ENCODE measurements at places on chromosomes 4 and X.

GRCh38 chrX:51507551-51507950 lies 11.2 kb upstream of the NUDT11 start:
- DNase-seq = no peak

- DNase-seq = no peak
Measured at GRCh38 chr4:1365271-1366178, 18.5 kb downstream of the UVSSA start.

- DNase-seq = no peak
Measured at GRCh38 chr4:154593868-154594267, 3.3 kb upstream of the FGA start.

DNA sequence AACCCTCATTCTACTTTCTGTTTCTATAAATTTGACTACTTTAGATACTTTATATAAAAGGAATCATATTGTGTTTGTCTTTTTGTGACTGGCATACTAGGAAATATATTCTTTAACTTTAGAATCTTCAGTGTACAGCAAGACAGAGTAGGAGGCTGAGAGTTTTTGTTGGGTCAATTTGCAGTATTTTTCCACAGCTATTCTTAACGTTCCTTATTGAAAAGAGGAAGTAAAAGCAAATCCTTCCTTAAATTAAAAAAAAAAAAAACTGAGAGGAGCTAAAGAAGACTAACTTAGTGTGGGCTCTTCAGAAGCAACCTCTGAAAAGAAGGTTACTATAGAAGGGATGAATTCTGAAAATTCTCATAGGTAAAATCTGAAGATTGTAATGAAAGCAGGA lies 1194.6 kb downstream of the ADGRL3 start:
- no peak for DNase-seq

GRCh38 chr4:158195297-158195696 lies 15.0 kb upstream of the TMEM144 start:
- DNase-seq = no peak

GRCh38 chr4:173415092-173415491 lies 16.2 kb upstream of the SCRG1 start:
- no peak for DNase-seq

DNA sequence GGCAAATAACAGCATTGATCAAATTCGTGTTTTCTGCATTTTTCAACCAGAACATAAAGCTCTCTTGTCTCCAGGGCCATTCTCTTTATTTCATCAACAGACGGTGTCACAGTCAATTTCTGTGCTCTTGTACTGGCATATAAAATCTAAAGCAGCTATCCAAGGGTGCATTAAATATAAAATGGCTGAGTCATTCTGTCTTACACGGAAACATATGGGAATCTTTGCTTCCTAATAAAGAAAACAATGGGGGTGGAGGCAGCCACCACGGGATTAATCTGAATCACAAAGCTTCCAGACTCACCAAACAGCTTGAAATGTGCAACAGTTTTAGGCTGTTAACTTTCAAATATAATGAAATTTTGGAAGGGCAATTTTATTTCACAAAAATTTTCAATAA lies 132.6 kb downstream of the IL15 start:
- DNase-seq = no peak

GRCh38 chr4:48499551-48500066 lies 9.6 kb downstream of the ZAR1 start:
- no peak for DNase-seq

DNA sequence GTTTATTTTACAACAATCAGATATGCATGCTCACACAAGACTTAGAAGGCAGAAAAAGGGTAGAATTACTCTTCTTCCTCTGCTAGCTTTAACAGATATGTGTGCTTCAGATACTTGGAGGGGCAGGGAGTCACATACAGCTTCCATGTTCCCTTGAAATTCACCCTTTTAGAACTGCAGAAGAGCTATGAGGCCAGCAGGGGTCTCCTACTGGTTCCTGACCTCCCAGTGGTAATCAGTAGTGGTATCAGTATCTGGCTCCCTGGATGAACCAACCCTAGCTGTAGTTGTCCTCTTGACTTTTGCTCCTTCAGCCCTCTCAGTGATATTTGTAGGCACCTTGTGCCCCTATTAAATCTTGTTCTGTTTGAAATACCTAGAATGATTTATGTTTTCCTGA lies 81.5 kb downstream of the RCHY1 start:
- DNase-seq = no peak

DNA sequence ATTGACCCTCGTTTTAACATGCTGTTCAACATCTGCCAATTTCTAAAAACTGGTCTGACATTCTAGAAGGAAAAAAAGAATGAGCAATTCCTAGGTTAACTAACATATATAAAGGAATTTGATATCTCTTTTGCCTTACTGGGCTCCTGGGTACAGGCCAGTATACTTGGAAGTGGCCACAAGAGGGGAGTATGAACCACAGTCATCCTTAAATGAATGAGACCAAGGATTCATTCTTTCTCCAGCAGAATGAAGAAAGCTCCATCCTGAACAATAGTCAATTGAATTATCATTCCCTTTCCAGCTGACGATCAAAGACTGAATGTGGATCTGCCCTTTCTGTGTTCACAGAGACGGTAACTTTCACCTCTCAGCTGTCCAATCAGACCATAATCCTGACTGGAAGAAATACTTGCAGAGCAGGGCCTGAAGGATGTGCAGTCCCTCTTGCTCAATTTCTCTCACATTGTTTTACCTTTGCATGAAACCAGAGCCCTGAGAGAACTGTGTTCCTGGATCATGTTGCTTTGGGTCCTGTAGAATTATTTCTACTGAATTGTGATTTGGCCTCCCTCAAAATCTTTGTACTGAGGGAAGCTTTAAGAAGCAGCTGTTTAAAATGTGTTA lies 14.8 kb upstream of the SPARCL1 start:
- no peak for DNase-seq

DNA sequence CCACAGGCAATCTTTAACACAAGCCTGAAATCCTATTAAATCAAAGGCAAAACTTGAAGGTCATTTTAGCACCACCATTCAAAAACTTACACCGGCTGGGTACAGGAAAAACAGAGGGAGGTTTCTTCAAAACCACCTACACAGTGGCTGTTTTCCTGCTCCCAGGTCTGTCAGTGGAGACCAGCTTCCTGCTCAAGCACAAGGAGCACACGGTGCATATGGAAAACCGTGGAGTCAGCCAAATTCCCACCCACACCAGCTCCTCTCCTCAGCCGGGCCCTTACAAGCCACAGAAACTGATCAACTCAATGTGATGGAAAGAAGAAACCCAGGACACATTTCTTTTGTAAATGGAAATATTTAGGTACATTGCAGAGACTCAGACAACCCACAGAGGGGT lies 14.3 kb upstream of the FAM241A start:
- DNase-seq = no peak

GRCh38 chrX:123994730-123995129 lies 33.2 kb downstream of the STAG2 start:
- no peak for DNase-seq

DNA sequence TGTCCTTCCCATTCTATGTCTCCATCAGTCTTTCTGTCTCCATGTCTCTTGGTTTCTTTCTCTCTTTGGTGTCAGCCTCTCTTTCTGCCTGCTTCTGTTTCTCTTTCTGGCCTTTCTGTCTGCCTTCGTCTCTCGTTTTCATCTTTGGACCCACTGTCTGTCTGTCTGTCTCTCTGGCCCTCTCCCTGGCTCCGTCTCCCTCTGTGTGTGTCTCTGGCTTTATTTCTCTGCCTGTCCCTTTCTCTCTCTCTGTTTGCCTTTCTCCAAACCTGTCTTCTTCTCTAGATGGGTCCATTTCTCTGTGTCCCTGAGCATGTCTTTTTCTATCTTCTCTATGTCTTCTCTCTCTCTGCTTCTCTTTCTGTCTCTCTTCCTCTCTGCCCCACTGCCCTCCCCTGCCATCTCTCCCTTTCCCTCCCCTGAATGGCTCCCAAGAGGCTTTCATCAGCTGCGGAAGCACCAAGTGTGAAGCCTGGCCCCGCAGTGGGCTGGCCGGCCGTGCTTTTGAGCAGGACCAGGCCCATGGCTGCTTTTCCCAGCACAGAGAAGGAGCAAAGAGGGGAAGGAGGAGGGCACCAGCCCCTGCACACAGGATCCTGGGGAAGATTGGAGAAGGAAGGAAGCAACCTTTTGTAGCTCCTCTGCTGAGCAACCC lies 57.4 kb downstream of the PJA1 start:
- DNase-seq = no peak

GRCh38 chr4:78171482-78171881 lies 114.4 kb downstream of the FRAS1 start:
- DNase-seq = no peak

DNA sequence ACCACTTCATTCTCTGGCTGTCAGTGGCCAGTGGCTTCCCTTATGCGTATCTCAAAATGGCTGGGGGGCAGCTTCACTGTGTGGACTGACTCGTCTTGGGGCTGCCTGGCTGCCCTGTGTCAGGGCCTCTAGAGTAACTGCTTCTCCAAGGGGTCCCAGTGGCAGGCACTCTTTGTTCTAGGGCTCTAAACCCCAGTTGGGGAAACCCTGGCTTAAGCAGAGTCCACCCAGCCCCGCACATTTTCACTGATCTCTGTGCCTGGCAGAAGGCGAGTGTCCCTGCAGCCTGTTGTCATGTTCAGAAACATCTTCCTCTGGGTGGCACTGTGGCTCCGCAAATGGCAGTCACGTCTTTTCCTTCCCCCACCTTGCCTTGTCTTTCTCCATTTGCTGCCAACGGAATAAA lies 59.7 kb downstream of the NBDY start:
- DNase-seq = peak; percentile 47

DNA sequence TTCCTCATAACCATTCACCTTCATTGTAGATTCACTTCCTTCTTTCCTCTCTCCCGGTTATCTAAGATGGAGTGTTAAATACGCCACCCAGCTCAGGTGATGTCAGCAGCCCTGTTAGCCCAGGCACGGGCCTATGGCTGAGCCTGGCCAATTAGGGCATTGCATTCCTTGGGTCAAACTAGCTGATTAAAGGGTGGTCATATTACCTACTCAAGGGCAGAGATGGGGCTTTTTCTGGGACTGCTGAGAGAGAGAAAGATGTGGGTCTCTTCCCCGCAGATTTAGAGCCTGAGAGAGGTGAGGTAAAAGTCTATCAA lies 39.9 kb upstream of the AFAP1 start:
- DNase-seq = no peak

DNA sequence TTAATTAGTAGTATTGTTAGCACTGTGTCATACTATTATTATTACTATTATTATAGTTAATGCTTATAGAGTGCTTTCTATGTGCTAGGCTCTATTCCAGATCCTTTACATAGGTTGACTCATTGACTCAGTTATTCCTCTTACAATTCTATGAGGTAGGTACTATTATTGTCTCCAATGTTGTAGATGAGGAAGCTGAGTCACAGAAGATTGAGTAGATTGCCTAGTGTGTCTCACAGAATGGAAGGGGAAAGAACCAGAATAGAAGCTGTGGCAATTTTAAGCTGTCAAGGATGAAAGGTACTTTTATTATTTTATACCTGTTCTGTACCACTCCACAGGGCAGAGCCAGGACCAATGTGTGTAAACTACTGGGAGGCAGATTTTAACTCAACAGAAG lies 1.9 kb upstream of the TCEAL1 start:
- no peak for DNase-seq

DNA sequence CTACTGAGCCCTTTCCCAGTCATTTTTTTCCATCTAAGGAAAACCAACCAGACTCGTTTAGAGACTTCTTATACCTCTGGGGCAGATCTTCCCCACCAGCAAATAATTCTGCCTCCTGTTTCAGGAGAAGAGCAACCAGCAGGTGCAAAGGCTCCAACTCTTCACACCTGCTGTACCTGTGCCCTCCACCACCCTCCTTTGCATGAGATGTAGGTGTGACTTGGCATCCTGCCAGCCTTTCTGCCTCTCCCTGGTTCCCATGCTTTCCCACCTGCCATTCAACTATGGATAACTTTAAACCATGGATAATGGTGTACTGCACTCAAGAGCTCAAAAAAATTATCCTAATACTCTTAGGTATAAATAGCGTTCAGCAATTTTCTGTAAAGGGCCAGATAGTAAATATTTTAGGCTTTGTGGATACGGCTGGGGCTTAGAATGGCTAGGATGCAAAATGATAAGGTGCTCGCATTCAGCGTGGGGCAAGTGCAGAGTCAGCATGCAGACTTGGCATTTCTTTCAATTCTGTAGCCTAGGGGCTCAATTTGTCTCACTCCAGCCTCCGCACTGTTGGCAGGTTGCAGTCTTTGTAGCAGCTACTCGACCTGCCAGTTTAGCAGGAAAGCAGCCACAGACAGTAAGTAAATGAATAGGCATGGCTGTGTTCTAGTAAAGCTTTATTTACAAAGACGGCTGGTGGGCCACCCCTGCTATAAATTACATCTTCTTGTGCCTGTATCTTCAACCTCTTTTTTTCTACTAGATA lies 79.8 kb downstream of the HCCS start:
- no peak for DNase-seq

DNA sequence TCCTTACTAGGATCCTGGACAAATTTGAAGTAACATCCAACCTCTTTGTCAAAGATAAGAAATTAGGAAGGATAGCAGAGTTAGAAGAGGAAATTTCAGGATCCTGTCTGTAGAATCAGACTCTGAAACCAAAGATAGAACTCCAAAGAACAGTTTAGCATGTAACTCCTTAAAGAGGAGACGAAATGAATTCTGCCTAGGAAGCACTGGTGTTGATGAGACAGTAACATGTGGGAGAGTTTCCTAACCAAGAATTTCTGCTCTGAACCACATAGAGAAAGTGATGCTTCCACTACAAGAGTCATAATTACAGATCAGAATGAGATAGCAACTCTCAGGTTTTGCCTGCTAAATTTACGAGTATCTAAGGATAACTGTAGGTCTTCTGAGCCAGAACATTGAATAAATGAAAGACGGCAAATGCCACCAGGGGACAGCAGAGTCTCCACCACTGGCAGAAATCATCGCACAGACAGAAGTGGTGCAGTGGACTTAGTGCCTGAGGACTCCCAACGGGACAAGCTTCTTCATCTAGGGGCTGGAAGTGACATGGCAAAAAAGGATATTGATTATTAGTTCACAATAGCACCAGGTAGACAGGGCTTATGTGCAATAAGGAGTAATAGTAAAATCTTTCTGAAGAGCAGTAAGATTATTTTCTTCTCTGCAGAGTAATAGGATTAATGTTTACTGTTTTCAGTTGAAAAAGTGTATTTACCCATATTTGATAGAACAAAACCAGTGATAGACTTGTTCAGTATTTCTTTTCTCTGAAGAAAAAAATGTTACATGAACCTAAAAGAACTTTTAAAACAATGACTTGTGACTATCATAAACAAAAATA lies 6.7 kb upstream of the PPID start:
- DNase-seq = peak; percentile 70

- DNase-seq = no peak
Measured at GRCh38 chr4:184428787-184429186, 45.6 kb downstream of the IRF2 start.

DNA sequence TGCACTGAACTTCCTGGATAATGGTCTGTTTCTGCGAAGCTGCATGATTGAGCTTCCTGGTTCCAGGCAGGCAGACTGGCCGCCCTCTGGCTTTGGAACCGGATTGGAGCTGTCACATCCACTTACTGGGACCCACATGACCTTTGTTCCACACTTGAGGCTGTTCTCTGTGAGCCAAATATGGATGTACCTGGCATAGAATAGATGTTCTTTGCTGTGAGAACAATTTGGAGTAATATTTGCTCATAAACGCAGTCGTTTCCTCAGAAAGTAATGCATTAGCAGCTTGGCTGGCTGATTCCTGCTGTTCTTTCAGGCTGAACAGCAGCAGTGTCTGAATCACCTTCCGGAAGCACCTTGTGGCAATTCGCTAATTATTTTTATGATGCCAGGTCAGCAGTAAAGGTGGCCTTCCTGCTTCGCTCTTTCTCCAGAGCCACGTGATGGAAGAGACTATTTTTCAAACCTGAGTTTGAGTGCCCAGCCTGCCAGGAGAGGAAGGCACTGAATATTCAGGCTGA lies 78.1 kb upstream of the BOD1L1 start:
- DNase-seq = no peak

- DNase-seq = no peak
Measured at GRCh38 chr4:168707205-168707604, 210.4 kb downstream of the PALLD start.
